ENCODE measurements at places on chromosomes 11 and 22. TPM values are rescaled to one million over a fixed set of nuclear protein-coding genes. Genes with fewer than 3 reads are reported as not detected.

OR1S1 gene
- total RNA-seq = not detected

SMIM35 gene
- total RNA-seq = not detected

- DNase-seq = no peak
Measured at GRCh38 chr11:111362887-111363411, 16.1 kb downstream of the POU2AF1 start.

GRCh38 chr22:36737776-36738175 lies 34.2 kb upstream of the CACNG2 start:
- DNase-seq = peak; percentile 6

DNA sequence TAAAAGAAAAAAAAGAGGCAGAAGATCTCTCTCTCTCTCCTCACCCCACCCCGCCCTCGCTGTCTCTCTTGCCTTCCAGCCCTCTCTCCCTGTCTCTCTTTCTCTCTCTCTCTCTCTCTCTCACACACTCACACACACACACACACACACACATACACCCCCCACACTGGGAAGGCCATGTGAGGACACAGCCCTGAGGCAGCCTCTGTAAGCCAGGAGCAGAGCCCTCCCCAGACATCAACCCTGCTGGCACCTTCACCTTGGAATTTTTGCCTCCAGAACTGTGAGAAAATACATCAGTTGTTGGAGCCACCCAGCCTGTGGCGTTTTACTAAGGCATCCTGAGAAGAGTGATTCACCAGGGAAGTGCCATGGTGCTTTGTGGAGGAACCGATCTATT lies 14.7 kb downstream of the APOL3 start:
- no peak for DNase-seq

DNA sequence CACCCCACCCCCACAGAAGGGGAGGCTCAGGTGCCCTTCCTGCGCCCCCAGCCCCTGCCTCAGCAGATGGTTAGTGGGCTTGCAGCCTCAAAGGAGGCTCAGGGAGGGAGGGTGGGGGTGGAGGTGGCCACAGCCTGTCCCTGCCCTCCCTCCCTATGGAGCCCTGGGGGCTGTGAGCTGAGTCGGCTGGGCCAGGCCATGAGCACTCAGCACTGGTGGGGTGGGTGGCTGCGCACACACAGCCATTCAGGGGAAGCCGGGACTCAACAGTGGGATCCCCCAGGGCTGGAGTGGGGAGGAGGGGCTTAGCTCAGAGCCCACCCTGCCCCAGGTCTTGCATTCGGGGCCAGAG lies 50.2 kb downstream of the FLRT1 start:
- no peak for DNase-seq

Data from progenitor cell of endocrine pancreas (in vitro differentiated cells).